ENCODE measurements at places on chromosomes 4 and X.

DNA sequence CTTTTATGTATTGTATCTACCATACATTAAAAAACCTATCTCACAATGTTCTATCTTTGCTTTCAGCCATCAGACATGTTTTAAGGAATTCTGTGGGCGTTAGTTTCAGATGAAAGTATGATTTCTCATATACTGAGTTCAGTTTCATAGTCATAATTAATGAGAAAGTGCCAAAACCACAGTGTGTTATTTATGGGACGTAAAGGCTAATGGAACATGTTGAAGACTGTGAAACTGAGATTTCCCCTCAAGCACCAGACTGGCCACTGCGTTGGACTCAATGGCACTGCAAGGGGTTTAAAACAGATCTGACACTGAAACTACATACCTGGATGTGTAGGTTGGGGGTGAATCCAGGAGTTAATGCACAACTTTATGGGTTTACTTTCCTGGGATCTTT is 32.0 kb downstream of the F8 start:
- DNase-seq: no peak

DNA sequence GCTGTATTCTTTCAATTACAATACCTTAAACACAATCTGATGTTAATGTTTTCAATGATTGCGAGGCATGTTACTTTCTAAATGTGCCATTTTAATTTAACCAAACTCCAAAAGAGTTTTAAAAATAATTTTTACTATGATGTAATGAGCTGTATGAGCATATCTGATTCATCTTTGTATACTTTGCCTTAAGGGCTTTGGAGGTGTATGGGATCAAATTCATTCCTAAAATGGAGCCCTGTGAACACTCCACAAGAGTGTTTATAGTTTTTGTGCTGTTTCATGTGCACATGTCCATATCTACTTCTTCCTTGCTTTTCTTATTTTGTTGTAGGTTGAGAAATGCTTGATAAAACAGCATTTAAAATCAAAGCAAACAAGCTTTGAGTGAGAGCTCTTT is 82.4 kb downstream of the ATP10D start:
- no peak for DNase-seq

DNA sequence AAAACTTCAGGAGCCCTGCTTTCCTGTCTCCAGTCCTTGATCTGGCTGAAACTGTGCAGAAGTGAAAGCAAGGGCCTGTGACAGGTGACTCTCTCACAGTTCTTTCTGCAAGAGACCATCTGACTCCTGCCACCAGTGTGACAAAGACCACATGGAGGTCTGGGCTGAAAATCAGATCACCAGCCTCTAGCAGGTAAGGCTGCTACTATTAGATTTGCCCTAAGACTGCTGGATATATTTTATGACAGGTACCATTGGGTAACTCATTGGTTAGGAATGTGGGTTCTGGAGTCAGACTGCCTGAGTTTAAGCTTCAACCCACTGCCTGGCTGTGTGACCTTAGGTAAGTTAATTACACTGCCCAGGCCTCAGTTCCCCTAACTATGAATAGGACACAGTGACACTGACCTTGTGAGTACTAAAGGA is 163.3 kb upstream of the SLC7A11 start:
- DNase-seq: no peak

DNA sequence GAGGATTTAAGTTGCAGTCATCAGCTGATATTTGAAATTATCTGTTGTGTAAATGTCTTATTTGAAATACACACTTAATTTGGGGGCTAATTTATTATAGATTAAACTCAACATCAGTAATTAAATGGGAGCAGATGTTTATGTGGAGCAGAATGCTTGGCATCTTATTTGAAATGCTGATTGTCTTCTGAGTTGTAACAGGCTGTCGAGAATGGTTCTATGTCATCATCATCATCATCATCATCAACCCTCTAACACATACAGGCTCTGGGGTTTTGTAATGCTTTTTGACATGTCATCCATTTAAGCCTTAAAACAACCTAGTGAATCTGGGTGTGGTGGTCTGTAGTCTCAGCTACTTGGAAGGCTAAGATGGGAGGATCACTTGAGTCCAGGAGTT is 8.2 kb downstream of the MTMR1 start:
- no peak for DNase-seq

- no peak for DNase-seq
Observed at GRCh38 chr4:10140866-10141759, 24.5 kb upstream of the WDR1 start.

GRCh38 chr4:140052050-140052449 is 101.9 kb downstream of the MAML3 start:
- no peak for DNase-seq

DNA sequence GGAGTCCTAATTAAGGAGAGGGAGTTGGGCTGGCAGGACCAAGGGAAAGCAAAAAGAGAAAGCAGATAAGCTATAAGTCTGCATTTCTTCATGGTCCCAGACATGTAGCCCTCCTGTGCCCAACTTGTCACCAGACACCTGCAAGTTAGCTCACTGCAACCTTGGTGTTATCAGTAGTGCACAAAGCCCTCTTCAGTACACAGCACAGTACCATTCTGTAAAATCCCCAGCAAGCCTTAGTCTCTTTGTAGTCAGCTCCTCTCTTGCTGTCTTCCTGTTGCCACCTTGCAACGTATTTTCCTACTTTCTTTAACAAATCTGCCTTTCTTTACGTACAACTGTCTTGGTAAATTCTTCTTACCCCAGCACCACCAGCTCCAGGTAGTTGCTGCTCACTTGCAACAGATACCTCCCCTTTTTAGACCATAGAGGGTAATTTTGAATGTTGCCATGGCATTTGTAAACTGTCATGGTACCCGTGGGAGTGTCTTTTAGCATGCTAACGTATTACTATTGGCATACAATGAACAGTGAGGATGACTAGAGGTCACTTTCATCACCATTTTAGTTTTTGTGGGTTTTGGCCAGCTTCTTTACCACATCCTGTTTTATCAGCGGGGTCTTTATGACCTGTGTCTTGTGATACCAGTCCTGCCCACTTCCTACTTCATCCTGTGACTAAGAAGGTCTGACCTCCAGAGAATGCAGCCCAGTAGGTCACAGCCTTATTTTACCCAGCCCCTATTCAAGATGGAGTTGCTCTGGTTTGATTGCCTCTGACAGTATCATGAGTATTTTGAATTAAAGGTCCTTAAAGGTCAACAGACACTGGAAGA is 28.3 kb upstream of the AP1S2 start:
- DNase-seq: no peak

DNA sequence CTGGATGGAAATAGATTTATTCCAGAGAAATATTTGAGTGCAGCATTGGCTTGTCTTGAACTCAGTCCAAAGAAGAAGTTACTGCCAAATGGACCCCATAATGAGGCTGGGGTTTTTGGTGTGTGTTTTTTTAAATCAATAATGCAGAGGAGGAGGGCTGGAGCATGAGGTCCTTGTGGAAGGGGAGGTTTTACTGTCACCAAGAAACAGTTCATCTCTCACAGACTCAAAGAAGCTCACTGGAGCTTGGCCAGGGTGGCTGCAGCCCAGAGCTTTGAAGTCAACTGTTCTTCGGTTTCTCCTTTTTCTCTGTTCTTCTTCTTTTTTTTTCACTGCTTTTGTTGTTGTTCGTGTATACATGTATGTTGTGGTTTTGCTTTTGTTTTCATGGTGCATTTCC is 377.7 kb downstream of the FBXW7 start:
- DNase-seq: no peak

- DNase-seq: no peak
Observed at GRCh38 chr4:147589586-147589985, 27.6 kb upstream of the TMEM184C start.

GRCh38 chr4:24921491-24921890 is 8.6 kb upstream of the CCDC149 start:
- DNase-seq: no peak

GRCh38 chrX:2931612-2932011 is 2.5 kb upstream of the ARSD start:
- no peak for DNase-seq

GRCh38 chrX:69539437-69539836 is 35.3 kb downstream of the NALF2 start:
- no peak for DNase-seq

DNA sequence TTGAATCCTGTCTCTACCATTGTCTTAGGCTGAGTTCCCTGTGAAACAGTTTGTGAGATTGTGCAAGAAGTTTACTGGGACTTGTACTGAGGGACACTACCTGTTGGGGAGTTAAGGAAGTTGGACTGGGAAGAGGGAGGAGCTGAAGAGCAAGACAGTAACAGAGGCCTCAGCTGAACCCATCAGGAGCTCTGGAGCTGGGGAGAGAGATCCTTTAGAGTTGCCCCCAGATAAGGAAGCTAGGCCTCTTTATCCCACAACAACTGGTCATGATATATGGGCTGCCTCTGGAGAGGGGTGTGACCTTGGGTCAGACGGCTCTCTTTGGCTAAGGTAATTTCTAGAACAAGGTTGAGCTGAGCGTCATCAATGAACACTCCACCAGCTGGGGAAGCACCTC is 137.8 kb upstream of the SLC4A4 start:
- DNase-seq: no peak

- DNase-seq: no peak
Observed at GRCh38 chrX:143139681-143140080, 114.0 kb downstream of the SPANXN4 start.

DNA sequence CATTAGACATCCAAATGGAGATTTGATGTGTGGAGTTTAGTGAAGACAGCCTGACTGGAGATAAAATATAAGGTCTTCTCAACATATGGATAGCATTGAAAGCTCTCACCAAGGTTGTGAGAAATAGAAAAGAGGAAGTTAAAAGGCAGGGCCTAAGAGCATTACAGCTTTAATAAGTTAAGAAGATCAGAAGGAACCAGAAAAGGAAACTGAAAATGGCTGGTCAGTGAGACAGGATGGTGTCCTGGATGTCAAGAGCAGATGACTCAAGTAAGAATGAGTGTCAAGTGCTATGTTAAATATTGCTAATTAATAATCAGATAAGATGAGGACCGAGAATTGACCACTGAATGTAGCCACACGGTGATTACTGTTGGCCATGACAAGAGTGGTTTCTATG is 642.9 kb downstream of the STPG2 start:
- no peak for DNase-seq

DNA sequence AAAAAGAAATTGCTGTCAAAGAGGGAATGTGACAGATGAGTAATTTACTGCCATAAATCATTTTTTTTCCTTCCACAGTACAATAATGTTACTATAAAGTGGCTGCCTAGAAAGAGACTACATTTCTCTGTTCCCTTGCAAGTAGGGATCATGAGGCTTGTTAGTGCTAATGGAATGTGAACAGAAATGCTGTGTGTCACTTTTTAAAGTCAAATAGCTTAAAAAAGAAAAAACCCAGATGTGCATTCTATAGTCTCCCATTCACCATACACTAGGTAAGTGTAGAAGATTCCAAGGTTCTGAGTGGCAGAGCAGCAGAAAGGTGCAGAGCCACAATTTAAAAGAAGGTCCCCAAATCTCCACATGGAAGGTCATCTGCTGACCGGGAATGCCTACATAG is 328.4 kb downstream of the CAMK2D start:
- DNase-seq: no peak

- no peak for DNase-seq
Observed at GRCh38 chrX:843306-843705, 212.7 kb downstream of the SHOX start.

DNA sequence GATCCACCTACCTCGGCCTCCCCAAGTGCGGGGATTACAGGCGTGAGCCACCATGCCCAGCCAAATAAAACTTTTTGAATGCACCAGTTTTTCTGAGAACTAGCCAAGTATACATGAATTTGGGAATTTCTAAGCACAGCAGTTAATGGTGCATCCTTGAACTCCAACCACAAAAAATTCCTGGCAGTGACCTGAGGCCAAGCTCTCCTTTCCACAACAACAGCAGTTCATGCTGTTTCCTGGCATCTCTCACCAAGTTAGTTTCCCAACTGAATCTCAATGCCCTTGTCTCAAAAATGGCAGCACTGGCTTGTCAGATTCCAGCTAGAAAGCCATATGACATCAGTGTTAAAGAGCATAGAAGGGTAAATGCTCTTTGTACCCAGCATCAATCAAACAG is 15.9 kb upstream of the XKRX start:
- no peak for DNase-seq

- no peak for DNase-seq
Observed at GRCh38 chr4:24595659-24596058, 11.3 kb upstream of the DHX15 start.

Data from activated CD8-positive, alpha-beta memory T cell treated with anti-CD3 and anti-CD28 coated beads for 4 hours (primary cell).